ENCODE measurements at places on chromosomes 12 and 14.

GRCh38 chr14:67653651-67654280 is 20.7 kb downstream of the VTI1B start:
- no peak for DNase-seq

DNA sequence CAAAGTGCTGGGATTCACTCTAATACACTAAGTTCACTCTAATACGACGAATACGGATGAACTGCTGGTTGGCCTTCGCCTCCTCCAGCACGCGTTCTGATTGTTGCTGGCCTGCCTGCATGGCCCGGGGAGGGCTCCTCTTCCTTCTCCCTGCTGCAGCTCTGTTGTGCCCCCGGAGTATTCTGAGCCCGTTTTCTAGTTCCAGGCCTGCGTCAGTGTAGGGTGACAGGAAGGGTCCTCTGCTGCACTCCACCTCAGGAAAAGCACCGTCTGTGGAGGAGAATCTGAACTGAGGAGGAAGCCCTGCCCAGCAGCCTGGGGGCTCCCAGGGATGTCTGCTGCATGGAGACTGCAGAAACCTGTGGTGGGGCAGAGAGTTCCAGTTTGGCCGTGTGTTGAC is 44.4 kb downstream of the DDX51 start:
- DNase-seq = no peak

DNA sequence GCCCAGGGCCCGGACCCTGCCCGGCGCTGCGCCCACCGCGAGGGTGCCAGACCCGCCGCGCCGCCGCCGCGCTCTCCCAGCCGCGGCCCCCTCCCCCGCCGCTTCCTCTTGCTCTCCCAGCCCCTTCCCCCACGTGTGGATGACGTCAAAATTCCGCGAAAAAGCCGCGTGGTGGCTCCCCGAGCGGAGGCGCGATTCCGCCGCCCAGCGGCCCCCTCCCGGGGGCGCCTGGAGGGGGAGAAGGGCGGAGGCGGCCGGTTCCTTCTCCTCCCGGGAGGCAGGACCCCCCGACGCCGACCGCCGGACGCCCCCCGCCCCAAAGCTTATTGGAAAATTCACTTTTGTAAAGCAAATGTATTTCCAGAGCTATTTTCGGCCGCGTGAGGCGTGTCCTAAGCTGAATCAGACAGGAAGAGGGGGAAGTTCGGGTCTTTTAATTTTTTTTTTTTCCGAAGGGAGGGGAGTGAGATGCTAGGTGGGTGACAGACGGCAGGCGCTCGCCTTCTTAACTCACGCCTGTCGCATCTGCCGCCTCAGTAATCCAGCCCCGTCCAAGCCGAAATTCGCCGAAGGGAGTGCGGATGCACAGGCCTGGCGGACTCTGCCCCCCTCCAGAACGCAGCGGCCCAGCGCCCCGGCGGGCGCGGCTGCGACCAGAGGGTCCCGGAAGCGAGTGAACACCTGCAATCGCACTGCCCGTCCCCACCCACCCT is 4.1 kb upstream of the CCND2 start:
- peak; percentile 86 for DNase-seq

GRCh38 chr14:81129242-81129641 is 91.5 kb downstream of the GTF2A1 start:
- no peak for DNase-seq

DNA sequence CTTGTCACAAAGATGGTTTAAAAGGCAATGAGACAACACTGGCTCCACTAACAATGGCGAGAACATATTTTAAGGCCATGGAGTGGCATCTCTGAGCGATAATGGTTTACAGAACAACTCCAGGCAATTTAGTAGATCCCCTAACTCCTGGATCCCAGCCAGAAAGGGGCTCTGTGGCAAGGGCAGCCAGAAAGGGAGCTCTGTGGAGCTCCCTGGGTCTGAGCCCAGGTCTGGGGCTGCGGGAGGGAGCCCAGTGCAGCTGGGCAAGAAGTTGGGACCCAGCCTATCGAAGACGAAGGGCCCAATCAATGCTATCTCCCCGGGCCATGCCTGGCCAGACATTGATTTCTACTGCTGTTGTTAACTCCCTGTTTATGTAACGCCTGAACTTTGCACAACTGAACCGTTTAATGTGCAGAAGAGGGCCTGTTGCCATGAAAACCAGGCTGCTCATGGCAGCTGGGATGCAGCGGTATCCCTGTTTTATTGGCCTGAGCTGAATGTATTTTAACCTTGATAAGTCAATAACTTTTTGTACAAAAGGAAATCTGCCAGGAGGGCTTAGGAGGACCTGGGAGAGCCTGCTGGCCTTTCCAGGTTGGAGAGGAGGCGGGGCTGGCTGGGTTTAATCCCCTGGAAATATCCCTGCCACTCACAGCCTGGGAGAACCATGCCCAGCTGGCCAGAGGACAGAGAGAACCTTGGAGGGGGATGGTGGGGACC is 6.7 kb upstream of the FAM222A start:
- no peak for DNase-seq

All from activated CD4-positive, CD25-positive, alpha-beta regulatory T cell (primary cell).